IMR-90 (cell line): ENCODE measurements at places on chromosomes 1 and 21. TPM values are rescaled to one million over a fixed set of nuclear protein-coding genes. Genes with fewer than 3 reads are reported as not detected.

DNA sequence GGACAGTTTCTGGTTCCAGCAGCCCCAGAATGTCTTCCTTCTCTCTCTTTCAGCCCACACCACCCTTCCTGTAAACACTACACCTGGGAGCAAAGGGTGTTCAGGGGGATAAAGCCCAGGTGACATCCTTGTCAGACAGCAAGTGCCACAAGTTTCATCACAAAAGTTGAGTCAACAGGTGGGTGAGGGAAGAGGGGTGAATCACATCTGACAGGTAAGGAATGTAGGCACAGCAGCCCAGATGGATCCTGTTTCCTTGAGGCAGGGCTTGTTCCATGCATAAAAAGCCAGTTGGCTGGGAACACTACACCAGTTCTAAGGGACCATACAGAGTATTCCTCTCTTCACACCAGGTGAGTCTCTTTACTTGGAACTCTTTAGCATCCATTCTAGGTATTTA lies at the start of gene SPRR1B:
Gene SPRR1B, plus strand, starts transcription at position 309 of the 400 bp plus-strand sequence. CDS start 1,143 bp downstream, outside the sequence.
- no peak for DNase-seq

- no peak for DNase-seq
Measured at GRCh38 chr1:7427605-7428300, 343.3 kb upstream of the VAMP3 start.

DNA sequence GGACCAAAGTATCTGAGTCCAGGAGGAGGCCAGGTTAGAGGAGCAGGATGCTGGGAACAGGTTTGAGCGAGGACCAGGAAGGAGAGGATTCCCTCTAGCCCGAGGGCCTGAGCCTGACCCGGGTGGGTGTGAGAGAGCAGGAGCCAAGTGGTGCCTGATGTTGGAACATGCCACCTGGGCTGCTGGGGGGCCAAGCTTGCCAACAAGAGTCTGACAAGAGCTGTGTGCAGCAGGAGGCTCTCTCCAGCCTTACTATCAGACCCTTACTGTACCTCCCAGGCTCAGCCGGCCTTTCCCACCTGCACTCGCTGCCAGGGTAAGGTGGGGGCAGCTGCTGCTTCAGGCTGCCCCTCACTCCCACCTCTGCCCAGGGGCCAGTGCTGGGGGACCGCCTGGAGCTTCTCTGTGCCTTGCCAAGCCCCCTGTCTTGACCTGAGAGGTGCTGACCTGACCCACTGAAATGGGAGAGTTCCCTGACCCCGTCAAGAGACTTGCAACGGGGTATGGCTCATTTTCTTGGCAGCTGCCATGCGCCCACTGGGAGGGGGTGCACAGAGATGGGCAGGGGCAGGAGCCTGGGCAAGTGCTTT lies 159.6 kb upstream of the VAMP3 start:
- no peak for DNase-seq

GRCh38 chr1:58035523-58035922 lies 511.0 kb downstream of the OMA1 start:
- no peak for DNase-seq

- no peak for DNase-seq
Measured at GRCh38 chr21:39088031-39088370, 95.2 kb downstream of the PSMG1 start.

DNA sequence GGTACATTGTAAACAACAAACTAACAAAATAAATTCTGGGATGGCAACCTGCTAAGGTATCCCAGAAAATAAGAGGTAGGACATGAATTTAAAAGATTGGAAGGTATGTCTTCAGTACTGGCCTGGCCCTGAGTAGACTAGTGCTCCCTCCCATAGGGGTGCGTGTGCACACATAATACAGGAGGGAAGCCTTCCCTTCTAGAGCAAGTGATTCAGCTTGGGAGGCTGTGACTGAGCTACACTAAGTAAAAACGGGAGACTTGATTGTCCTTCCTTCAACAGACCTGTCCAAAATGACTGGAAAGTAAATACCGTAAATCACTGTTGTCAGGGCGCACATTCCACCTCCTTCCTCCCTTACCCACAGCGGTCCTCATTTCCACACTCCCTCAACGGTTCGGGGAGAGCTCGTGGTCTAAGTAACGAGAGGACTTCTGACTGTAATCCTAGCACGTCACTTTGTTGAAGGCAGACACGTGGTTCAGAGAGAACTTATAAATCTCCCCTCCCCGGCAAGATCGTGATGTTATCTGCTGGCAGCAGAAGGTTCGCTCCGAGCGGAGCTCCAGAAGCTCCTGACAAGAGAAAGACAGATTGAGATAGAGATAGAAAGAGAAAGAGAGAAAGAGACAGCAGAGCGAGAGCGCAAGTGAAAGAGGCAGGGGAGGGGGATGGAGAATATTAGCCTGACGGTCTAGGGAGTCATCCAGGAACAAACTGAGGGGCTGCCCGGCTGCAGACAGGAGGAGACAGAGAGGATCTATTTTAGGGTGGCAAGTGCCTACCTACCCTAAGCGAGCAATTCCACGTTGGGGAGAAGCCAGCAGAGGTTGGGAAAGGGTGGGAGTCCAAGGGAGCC lies at the start of gene TGFB2:
Gene TGFB2, plus strand, starts transcription at position 523 of the 859 bp plus-strand sequence. CDS start 1,366 bp downstream, outside the sequence.
- DNase-seq = peak; percentile 85

DNA sequence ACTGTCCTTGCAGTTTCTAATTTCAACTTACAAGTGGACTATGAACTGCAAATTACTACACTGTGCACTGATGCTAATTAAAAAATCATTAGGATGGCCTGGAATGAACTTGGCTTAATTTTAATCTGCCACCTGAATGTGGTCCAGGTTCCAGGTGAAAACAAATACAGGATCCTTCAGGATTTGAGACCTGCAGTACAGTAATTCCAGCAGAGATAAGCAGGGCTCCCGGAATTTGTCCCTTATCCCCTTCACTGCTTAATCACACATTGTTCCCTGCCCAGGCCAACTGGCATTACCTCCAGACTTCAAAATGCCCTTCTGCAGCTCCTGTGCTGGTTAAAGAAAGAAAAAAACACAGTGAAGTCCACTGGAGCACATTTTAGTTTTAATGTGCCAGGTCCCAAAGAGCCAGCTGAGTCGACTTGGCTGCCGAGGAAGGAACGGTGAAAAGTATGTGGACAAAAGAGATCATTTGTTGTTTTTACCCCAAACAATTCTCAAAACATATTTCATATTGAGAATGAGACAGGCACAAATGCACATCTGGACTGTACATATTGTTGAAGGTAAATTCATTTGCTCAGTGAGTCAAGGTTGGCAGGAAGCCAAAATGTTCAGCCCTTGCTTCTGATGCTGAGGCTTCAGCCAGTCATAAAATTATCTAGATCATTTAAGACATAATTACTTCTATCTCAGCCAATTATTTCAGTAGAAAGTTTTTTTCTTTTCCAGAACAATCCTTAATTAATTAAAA lies 28.3 kb downstream of the DEGS1 start:
- DNase-seq = peak; percentile 87

DNA sequence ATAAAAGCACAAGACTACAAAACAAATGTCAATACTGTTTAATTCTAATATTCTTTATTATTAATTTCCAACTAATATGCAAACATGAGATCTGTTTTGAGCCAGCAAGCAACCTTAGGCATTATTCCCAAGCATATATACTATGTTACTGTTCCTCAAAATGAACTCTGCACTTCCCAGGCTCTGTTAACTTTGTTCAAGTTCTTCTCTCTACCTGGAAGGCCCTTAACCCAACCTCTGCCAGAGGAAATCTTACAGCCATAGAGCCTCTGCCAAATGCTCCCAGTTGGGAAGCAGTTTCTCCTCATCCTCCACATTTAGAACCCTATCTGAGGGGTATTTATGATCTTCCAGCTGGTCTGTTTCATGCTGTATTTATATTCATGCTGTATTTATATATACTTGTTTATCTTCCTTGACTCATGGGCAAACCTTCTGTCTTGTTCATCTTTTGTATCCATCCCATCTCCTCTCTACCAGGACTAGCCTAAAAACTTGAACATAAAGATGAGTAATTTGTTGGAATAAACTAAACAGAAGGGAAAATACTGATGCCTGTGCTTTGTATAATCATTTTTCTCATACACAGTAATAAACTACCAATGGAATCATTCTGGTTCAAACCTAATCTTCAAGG lies 5.3 kb downstream of the IVNS1ABP start:
- peak; percentile 79 for DNase-seq

GRCh38 chr1:160971618-160972056 lies 17.0 kb upstream of the ITLN2 start:
- no peak for DNase-seq

DNA sequence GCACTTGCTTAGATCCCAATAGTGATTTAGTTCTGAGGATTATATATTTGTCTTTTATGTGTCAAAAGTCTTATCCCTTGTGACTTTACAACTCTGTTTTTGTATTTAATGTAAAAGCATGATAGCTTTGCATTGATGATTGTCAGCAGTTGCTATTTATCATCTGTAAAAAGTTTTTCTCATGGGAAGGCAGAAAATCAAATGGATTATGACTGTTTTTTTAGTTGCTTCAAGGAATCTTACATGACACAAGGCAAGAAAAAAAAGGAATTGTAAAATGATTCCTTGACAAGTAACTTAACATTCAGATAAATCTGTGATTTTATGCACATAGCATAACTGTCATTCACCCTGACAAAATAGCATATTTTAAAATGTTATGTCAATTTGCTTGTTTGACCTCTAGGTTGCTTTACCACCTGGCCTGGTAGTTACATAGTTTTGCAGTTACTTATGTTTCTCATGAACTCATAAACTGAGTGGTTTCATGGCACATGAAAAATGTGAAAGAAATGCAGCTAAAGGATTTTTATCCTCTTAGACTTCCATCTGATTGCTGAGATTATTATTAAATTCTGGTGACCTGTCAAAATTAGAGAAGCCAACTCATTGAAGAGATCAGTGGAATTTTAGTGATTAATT lies 622.6 kb downstream of the ADGRL2 start:
- no peak for DNase-seq

GRCh38 chr1:226838456-226838855 lies 32.0 kb upstream of the PSEN2 start:
- DNase-seq = no peak

- no peak for DNase-seq
Measured at GRCh38 chr1:204685236-204686006, at the start of gene LRRN2. LRRN2 (minus strand) TSS chr1:204685738; CDS start chr1:204619992, 65,746 bp downstream.

- no peak for DNase-seq
Measured at GRCh38 chr1:221696718-221697461, 45.0 kb downstream of the DUSP10 start.

- DNase-seq = no peak
Measured at GRCh38 chr1:230750986-230751625, 3.9 kb downstream of the CAPN9 start.

GRCh38 chr1:71298633-71299032 lies 217.8 kb upstream of the ZRANB2 start:
- no peak for DNase-seq

DNA sequence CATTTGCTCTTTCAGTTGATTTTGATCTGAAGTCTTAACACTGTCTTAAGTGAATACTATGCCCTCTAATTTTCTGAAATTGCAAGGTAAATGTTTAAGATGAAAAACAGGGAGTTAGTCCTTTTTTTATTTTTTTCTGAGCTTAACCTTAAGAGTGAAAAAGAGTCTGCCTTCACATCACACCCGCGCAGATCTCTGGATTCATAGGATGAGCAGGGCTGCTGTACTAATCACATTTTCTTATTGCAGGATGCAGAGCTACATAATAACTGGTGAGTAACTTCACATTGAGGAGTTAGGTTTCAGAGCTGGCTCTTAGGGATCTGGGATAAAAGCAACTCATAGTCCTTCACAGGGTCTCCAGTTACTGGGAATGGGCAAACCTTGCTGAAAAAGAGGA lies 188.7 kb upstream of the ATP1B1 start:
- DNase-seq = no peak

GRCh38 chr1:31881688-31882000 lies 56.5 kb downstream of the PTP4A2 start:
- peak; percentile 16 for DNase-seq

DNA sequence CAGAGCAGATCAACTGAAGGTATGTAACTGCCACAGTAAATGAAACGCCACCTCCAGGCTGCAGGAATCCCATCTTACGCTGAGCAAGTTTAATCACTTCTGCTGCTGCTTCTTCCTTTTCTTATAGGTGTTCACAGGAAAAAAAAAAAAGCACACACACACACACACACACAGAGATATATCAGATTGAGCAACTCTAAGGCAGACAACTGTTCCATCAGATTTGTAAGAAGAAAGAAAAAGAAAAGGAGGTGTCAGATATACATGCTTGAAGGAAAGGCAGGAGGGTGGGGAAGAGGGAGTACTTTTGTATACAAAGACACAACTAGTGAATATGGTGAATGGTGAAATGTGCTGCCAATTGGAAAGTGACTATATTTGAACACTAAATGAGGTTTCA lies 28.6 kb downstream of the DSTYK start:
- DNase-seq = no peak

DNA sequence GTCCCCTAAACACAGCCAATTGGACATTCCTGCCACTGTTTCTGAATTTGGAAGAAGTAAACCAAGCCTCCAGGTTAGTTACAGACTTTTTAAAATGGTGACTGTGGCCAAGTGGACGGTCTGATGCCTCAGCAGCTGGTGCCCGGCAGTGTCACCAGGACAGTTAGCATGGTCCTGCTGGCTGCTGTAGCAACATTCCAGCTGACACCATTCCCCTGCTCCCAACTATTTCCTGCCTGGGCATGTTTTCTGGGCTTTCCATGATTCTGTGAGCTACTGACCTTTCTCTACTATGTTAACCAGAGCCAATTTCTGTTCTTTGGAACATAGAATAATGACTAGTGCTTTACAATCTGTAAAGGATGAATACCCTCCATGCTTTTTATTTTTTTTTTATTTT lies 95.0 kb downstream of the TLR5 start:
- DNase-seq = no peak

DNA sequence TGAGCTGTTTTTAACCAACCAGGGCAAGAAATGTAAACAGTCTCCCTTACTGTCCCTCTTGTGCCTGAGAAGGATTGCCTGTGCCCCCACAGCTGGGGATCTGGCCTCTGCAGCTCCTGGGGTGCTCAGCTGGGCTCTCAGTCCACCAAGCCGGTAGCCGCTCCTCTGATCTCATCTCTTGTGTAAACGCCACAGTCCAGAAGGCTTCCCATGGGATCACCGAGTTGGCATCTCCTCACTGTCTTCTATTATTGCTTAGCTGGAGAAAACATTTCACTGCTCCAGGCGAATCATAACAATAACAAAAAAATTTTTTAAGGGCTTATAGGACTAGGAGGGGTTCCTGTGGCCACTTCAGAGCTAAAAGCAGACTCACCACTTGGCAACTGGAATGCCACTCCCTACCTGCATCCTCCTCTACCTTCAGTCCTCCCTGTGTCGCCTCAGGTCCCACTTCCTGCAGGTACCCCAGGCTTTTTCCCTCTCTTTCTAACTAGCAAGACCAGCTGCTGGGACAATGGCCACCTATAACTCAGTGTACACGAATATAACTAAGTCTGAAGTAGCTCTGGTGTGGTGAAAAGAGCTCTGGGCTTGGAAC lies 75.8 kb downstream of the ATP1A1 start:
- DNase-seq = peak; percentile 9

The SELL gene
- total RNA-seq = not detected in 2 replicates

The LRRC53 gene
- total RNA-seq = not detected in 2 replicates

The RGS1 gene
- not detected in 2 replicates for total RNA-seq

The CHIA gene
- total RNA-seq = not detected in 2 replicates

The TEKT2 gene
- total RNA-seq = 0.18 TPM in 1 of 2 replicates, not detected in the other

The TRIM67 gene
- not detected in 2 replicates for total RNA-seq

The TRMT1L gene
- 21.9 and 25.3 TPM in 2 replicates for total RNA-seq

The TDRD10 gene
- not detected in 2 replicates for total RNA-seq
